ENCODE measurements at places on chromosomes 11 and 22. TPM values are rescaled to one million over a fixed set of nuclear protein-coding genes. Genes with fewer than 3 reads are reported as not detected.

DNA sequence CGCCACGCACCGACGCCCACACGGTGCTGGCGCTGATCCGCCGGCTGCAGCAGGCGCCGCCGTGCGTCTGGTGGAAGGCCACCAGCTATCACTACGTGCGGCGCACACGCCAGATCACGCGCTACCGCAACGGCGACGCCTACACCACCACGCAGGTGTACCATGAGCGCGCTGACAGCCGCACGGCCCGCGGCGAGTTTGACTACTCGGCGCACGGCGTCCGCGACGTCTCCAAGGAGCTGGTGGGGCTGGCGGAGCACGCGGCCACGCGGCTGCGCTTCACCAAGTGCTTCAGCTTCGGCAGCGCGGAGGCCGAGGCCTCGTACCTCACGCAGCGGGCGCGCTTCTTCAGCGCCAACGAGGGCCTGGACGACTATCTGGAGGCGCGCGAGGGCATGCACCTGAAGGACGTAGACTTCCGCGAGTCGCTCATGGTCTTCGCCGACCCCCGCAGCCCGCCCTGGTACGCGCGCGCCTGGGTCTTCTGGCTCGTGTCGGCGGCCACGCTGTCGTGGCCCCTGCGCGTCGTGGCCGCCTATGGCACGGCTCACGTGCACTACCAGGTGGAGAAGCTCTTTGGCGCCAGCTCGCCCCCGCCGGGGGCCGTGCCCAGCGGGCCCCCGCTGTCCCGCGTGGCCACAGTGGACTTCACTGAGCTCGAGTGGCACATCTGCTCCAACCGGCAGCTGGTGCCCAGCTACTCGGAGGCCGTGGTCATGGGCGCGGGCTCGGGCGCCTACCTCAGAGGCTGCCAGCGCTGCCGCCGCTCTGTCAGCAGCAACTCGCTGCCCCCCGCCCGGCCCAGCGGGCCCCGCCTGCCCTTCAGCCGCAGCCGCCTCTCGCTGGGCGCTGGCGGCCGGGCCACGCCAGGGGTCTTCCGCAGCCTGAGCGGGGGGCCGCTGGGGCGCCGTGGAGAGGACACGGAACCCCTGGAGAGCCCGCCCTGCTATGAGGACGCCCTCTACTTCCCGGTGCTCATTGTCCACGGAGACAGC, 3.2 kb downstream of the TMEM151A start:
- DNase-seq, result no peak

DNA sequence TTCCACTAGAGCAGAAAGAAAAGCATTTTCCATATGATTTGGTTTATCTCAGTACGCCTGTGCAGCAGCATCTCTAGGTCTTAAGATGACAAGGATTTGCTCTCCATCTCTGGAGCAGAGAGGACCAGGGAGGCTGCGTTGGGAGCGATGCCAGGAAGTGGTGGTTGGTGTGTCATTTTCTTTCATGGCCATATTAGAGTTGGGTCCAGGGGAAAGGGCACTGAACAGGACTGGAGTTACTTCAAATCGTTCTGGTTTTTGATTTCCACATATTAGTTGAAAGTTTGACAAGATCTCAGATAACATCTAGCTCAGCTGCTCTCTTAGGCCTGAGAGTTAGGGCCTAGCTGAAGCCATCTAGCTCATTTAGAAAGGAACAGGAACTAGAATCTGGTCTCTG, 157.7 kb downstream of the ADAMTS15 start:
- no peak for DNase-seq

DNA sequence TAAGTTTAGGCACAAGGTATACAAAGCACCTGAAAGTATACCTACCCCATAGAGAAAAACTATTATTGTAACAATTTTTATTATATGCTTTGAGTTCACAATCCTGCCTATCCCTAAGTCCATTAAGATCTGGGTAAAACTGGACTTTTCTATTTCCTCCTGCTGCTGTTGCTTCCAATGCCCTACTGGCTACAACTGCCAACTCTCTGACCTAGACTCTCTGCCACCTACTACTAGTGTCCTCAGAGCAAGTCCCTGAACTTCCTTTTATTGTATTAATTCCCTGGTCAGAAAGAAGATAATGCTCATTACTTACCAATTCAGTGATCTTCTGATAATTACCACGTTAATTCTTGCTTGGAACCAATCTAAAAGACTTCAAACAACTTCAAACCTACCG, 70.3 kb downstream of the RBFOX2 start:
- DNase-seq, result no peak

DNA sequence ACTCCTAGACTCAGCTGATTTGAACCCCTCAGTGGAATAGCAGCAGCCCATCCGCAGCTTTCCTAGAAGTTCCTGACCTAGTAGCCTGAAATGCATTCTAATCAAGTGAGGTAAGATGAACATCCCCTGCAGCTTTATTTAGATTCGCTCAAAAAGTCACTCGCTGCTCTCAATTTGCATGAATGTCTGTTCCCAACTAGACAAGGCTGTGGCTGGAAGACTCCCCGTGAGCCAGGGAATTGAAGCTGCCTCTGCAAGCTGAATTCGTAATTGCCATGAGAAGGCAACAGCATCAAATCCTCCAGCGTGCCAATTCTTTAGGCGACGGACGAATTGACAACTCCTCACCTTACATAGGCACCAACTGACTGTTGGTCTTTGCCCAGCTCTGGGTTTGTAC, 17.1 kb upstream of the SCN3B start:
- DNase-seq, result no peak

GRCh38 chr11:35641171-35641897, 21.2 kb upstream of the TRIM44 start:
- DNase-seq, result no peak

DNA sequence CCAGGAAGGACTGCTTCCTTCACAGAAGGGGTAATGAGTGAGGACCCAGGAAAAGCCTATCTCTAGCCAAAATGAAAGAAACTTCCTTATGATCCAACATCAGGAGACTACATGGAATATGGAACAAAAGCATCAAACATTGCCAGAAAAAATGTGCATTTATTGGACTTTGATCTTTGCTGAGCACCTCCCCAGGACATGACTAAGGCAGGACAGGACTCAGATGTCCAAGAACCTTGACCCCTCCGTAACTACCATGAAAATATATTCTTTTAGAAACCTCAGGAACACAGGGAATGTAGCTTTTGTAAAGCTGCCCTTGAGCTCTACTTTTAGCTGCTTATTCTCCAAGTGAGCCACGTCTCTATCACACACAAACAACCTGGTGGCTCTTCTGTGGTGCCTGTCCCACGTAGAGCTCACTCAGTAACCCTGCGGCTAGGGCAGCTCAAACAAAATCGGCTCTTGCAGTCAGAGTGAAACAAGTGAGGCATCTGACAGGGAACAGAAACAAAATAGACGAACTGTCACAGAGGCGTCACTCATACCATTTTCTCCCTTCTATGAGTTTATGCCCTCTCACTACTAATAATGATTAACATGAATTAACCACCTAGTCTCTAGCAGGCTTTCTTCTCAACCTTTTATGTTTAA, 471.5 kb upstream of the API5 start:
- DNase-seq, result no peak

- no peak for DNase-seq
These were observed 97.4 kb upstream of the PRDM11 start for GRCh38 chr11:45048870-45049691.

- DNase-seq, result no peak
These were observed 2.7 kb downstream of the ACO2 start for GRCh38 chr22:41471568-41471967.

The MYRF gene
- 14.9 TPM for total RNA-seq

The FADS3 gene
- total RNA-seq, result 10.4 TPM

The E2F8 gene
- total RNA-seq, result 26.8 TPM

The MMP11 gene
- total RNA-seq, result 4.5 TPM

The DDB1 gene
- 189 TPM for total RNA-seq

All from colonic mucosa (tissue), 4 donors.